ENCODE measurements at places on chromosomes 11 and 22.

- DNase-seq, result no peak
These were observed 850.5 kb downstream of the KCNA4 start for GRCh38 chr11:29166306-29166705.

DNA sequence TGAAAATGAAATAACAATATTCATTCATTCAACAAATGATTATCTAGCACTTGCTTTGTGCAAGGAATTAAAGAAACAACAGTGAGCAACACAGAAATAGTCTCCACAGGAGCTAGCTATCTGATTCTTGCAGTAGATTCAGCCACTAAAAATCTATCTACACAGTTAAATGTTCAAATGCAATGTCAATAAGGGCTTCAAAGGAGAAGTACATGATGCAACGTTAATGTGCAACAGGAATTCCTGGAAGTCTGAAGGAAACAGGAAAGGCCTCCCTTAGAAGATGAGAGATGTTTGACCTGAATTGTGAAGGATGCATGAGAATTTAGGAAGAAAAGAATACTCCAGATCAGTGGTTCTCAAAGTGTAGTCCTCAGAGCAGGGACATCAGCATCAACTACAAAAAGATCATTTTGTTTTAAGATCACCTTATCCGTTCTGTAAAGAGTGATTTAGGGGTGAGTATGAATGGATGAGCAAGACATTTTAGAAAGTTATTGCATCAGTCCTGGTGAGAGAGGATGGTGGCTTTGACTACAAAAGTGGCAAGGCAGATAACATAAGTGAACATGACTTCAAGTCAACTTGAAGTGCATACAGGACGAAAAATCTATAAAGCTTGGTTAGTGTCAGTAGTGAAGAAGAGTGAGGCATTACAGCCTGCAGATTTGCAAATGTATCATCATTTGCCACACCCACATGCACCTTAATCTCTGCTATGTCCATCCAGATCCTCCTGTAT is 96.0 kb downstream of the ETS1 start:
- no peak for DNase-seq

- DNase-seq, result no peak
These were observed 457.3 kb upstream of the ISX start for GRCh38 chr22:34608540-34609115.

GRCh38 chr11:61718621-61719302 is 33.7 kb upstream of the MYRF start:
- peak; percentile 86 for DNase-seq

- DNase-seq, result no peak
These were observed 661.4 kb upstream of the FAT3 start for GRCh38 chr11:91563176-91563575.

DNA sequence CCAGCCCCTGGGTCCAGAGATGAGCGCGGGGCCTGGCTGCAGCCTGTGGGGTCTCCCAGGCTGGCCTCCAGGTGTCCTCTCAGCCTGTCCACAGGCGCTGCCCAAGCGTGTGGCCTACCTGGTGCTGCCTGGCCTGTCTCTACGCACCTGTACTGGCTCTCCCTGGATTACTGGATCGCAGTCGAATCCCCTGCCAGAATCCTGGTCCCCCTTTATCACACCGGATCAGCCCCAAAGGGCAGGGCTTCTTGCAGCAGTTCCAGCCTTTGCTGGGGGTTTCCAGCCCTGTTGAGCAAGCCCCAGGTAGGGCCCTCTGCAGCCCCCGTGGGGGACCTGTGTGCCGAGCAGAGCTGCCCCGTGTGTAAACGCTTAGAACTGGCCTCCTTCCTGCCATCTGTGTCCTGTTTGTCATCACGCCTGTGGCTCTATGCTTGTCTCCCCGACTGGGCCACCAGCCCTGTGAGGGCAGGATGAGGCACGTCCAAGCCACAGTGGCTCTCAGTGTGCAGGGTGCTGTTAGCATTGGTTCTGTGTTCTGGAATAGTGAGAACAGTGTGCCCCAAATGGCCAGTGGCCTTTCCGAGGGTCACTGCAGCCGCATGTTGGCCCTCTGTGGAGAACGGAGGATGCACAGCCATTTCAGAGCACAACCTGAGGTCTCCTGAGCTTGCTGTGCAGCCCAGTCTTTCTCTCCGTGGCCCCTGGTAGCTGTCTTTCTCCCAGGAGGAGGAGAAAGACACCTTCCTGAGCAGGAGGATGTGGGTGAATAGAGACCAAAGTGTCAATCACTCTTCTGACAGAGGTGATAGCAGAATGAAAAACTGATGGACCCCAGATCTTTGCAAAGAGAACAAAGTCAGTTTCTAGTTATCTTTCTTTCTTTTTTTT is 13.9 kb upstream of the TXNRD2 start:
- no peak for DNase-seq

DNA sequence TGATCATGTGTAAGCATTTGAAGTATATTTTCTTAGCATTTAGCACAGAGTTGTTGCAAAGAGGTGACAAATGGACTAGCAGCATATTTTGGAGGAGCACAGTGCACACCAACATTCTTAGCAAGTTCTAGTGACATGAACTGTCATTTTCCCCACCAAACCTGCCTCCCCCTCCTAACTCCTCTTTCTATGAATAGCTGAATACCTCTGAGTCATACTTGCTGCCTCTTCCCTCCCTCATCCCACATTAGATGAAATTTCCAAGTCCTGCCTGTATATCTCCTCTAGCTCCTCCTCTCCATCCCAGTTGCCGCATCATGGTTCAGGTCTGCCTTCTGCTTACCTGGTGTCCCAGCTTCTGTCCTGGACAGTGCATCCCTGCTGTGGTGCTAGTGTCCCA is 7.2 kb downstream of the OSBP2 start:
- no peak for DNase-seq

GRCh38 chr11:108592591-108593213 is 866 bp downstream of the EXPH5 start:
- peak; percentile 40 for DNase-seq

- DNase-seq, result peak; percentile 90
These were observed 6.4 kb downstream of the FADS2 start for GRCh38 chr11:61834278-61835048.

- DNase-seq, result peak; percentile 58
These were observed at the start of gene PLAAT5 for GRCh38 chr11:63490551-63491239. TSS of gene PLAAT5 (minus strand) at chr11:63491167. CDS start at chr11:63491034, 133 bp downstream.

DNA sequence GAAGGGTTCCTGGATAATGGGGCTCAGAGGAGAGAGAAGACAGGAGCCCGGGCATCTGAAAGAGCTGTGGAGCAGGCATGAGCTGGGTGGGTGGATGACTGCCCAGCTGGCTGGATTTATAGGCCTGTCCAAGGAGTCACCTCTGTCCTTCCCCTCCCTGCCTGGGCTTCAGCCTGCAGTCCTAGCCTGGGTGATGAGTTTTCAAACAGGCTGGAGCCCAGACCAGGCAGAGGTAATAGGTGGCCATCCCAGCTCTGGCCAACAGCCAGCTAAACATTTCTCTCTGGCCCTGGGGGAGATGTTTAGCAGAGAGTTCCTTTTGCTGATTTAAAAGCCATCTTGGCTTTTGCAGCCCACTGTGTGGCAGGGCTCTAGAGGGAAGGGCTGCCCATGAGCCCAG is 5.4 kb downstream of the C11orf96 start:
- no peak for DNase-seq

DNA sequence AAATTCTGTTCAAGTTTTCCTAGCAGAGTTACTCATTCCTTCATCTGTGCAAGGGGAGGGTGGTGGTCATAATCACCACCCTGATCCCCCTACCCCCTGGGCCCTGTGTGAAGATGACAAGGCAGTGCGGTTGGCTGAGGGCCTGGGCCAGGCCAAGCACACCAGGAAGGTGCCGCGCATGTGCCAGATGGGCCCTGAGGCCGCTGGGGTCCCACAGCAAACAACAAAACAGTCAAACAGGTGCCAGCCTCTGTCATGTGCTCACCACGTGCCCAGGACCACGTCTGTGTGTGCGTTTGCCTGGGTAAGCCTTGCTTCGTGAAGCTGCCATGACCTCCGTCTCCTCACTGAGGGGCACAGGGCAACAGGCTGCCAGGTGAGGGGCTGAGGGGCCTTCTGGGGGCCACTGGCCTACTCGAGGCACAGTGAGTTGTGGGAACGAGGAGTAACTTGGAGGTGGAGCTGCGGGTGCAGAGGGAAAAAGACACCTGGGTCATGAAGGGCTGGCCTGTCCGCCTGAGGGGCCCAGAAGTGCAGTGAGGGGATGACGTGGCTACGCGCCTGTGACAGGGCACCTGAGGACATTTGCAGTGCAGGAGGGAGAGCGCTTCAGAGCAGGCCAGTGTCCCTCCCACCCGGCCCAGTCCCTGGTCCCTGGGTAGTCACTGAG is 25.8 kb downstream of the RSPH14 start:
- DNase-seq, result no peak

GRCh38 chr11:70548976-70549375 is 150.6 kb downstream of the CTTN start:
- no peak for DNase-seq

DNA sequence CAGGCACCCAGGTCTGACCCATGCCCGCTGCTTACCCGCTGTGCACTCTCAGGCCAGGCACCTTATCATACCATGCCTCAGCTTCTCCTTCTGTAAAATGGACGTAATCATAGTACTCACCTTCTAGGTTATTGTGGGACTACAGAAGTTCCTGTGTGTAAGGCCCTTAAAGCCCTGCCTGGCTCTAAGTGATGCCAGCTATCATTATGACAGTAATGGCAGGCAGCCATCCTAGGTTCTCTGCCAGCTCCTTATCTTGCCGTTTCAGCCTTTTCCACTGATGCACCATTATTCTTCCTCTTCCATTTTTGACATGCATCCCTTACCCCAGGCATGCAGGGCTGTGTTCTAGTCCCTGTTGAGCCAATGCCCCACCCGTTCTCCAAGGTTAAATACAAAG is 57.9 kb downstream of the DBX1 start:
- no peak for DNase-seq

DNA sequence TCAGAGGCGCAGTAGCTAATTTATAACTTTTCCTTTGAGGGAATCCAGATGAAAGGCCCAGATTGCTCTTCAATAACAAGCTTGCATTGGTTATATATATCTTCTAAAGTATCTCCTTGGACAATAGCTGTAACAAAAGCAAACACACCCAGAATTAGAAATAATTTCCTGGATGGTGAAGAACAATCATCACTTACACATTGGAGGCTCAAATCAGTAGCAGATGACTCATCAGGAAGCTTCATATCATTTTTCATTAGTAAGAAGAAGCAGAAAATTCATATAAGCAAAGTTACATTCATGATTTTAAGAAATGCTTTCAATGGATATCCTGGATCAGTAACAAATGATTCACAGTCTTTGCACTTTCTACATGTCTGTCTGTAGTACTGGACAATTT is 173.6 kb upstream of the CCDC90B start:
- DNase-seq, result no peak

GRCh38 chr11:16899708-16900303 is 114.4 kb downstream of the PLEKHA7 start:
- DNase-seq, result no peak

DNA sequence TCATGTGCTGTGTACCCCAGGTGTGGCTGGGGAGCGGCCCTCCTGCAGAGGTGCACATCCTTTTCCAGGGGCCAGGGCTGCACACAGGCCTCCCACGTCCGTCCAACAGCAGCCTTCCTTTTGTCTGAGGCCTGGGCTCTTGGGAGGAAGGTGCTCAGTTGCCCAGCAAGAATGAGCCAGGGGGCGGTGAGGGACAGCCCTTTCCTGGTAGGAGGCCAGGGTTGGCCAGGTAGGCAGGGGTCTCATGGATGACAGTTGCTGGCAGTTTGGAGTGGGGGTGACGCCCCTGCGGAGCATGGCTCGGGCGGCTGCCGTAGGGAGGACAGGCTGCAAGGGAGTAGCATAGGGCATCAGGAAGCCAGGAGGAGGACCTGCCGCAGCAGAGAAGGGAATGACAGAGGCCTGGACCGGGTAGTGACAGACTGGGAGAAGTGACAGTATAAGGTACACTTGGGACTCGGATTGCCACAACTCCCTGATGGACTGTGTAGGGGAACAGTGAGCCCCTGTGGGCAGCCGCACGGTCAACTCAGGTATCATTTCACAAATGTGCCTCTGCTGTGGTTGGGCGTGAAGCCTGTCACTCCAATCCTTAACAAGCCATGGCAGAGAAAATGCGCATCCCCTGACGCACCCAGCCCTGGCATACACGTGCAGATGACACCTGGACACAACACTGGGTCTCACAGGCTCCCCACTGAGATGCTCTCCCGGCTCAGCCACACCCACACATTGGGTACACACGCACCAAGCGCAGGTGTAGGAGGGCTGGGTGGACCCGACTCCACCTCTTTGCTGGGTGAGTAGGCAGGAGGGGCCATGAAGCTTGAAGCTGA is 79.7 kb downstream of the DGCR2 start:
- DNase-seq, result no peak

DNA sequence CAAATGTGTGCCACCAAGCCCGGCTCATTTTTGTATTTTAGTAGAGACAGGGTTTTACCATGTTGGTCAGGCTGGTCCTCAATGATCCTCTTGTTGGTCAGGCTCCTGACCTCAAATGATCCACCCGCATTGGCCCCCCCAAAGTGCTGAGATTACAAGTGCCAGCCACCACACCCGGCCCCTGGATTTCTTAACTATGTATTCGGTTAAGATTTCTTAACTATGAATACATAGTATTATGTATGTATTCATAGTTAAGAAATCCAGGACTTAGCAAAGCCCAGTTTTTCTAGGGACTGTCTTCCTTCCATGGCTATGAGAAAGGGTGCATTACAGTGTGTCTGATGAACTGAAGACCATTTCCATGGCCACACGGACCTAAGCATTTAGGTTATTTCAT is 1.7 kb downstream of the C11orf91 start:
- DNase-seq, result no peak

DNA sequence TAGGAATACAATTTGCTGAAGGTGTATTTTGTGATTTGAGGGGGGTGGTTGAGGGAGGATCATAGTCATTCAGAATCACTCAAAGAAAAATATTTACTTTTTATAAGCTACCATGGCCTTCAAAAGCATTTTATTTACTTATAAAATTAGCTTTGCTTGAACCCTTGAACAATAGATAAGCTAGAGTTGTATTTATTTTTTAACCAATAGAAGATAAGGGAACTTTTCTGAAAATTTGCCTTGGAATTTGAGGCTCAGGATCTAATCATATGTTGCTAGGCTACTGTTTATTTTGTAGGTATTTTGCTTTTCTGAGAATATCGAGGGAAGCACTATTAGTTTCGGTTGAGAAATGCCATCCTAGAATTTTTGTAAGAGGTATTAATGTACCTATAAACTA is 82.1 kb downstream of the EMSY start:
- no peak for DNase-seq

- DNase-seq, result no peak
These were observed 434.3 kb downstream of the RAB38 start for GRCh38 chr11:87740968-87741367.

DNA sequence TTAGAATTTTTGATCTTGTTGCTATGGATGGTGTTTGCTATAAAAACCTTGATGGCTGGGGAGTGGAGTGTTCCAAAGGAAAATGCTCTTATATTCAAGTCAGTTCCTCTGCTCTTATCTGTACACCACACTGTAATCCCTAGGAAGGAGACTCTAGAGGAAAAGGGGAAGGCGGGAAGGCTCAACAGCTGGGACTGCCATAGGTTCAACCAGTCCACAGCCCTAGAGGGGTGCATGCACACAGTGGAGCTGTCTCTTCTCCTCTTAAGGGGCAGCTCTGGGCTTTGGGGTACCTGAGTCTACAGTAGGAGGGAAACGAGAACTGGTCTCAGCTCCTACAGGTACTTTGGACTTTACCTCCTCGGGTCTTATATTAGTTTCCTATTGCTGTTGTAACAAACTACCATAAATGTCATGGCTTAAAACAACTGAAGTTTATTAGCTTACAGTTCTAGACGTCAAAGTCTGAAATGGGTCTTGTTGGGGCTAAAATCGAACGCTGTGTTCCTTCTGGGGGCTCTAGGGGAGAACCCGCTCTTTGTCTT is 77.2 kb upstream of the ZBED5 start:
- no peak for DNase-seq

- no peak for DNase-seq
These were observed 15.0 kb downstream of the PRDM11 start for GRCh38 chr11:45161252-45162063.

GRCh38 chr11:66670816-66671215 is 6.9 kb downstream of the RBM4B start:
- no peak for DNase-seq

All from H9 (cell line).